ENCODE measurements at places on chromosomes 6 and 20.

DNA sequence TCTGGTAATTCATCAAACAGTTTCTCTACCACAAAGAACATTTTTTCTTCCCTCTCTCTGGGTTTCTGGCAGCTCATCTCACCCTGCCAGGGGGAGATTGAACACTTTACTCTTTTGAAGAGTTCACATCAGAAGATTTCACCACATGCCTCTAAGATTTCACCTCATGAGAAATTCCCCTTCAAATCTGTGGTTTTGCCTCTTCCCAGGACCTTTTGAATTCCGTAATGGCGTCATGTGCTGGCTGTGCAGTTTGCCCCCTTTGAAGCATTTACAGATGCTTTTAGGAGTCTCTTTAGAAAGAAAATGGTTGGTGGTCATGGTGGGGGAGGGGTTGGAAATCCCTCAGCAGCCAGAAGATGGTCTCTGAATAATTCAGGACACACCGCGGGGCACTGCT is 486.1 kb downstream of the QKI start:
- no peak for DNase-seq

- no peak for DNase-seq
Measured at GRCh38 chr6:121426686-121427085, 8.8 kb upstream of the GJA1 start.

DNA sequence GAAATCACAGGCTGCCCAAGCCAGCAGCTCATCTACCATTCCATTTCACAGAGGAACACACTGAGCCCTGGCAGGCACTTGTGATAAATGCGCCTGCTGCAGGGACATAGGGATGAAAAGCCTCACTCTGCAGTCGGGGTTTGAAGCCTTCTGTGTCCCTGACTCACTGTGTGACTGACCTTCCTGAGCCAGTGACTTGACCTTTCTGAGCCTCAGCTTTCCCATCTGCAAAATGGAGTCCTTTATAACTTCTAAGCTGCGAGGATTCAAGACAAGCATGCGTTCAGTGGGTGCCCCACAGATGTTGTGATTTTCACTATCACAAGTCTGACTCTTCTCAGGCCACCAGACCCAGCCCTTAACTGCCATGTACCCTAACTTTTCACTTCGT is 5.5 kb downstream of the TGM2 start:
- DNase-seq: no peak

DNA sequence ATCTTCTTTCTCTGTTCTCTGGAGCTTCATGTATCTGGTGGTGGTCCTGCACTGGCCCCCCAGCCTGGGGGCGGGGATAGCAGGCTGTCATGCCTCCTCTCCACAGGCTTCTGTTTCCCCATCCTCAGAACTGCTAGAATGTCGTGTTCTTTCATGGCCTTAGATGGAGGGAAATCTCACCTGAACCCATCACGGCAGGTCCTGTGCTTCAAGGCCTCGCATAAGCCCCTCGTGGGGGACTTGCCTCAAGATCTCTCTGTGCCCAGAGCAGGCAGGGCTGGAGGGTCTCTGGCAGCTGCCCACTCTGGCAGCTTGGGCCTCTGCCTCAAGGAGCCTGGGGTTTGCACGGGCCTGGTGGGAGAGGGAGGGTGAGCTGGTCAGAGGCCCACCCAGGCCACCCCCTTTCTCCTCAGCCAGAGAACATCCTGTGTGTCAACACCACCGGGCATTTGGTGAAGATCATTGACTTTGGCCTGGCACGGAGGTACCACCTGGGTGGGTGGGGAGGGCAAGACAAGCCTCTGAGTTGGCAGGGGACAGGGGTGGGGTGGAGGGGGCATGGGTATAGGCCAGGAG is 11.3 kb downstream of the MYLK2 start:
- DNase-seq: no peak

GRCh38 chr6:16437984-16438383 is 199.6 kb downstream of the GMPR start:
- DNase-seq: no peak
